Frontal cortex (tissue), 4 donors: ENCODE measurements at places on chromosomes 4 and X.

- no peak for DNase-seq
Observed at GRCh38 chr4:128456171-128456570, 168.6 kb upstream of the PGRMC2 start.

- DNase-seq, result no peak
Observed at GRCh38 chrX:20393944-20394343, 127.2 kb upstream of the RPS6KA3 start.

DNA sequence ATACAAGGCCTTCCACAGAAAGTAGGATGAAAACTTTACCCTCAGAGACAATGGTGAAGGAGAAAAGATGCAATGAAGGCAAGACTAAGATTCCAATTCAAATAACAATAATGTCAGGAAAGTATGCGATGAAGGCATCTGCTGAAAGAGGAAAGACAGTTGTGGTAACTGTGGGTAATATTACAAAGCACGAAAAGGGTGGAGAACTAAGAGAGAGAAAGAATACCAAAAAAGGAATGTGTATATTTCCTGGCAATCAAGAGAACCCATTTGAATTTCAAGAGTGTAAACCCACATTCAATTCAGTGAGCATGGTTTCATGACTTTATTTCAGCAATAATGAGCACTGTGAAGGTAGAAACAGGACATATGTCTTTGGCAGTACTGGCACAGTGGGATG is 225.5 kb downstream of the PALLD start:
- no peak for DNase-seq

DNA sequence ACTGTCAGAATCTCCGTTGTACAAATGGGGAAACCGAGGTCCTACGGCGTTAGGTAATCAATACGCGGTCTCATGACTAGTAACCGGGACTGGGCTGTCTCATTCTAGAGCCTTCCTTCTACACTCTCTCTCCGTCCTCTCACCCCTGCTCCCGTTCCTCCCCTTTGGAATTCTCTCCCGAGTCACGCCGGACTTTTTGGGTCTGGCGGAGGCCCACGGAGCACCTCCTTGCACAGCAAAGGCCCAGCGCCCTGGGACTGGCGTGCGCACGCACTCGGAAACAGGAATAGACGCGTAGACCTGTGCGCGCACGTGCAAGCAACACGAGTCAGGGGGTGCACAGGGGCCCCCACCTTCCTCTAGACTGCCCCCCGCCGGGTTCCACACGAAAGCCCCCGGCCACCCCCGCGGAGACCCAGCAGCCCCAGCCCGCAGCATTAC is 361 bp downstream of the QDPR start:
- DNase-seq, result no peak

DNA sequence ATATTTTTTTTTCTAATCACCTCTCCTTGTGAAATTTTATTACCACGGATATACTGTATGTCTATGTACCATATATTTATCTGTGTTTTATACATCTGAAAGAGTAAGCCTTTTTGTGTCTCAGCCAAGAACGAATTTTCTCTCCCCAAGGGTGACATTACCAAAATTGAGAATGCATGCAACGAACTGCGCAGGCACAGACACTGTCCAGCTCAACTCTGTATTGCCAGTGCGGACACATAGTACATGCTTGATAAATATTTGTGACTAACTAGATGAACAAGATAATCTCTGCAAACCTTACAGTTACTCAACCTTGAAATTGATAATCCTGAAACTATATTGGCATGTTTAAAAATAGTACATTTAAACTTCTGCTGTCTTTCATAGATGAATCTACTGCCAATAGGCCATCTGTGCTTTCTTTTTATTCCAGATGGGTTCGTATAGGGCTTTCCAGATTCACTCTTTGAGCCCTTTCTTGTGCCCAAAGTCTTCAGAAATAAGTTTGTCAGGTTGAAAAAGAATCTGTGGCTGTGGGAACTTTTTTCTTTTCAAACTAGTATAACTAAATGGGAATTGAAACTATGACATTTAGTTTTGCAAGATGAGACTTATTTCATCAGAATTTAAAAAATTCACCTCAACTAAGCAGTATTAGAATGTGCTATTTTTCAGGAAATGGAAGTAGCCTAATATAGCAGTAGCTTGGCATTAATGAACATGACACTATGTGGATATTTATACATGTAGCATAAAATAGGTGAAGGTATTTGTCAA is 38.9 kb downstream of the DTHD1 start:
- no peak for DNase-seq

- no peak for DNase-seq
Observed at GRCh38 chrX:141142946-141143345, 34.0 kb downstream of the LDOC1 start.
